Stimulated activated CD8-positive, alpha-beta memory T cell treated with anti-CD3 and anti-CD28 coated beads, Interleukin-15, amount 100 ng/mL, for 4 hours (primary cell): ENCODE measurements at places on chromosomes 5 and 9.

DNA sequence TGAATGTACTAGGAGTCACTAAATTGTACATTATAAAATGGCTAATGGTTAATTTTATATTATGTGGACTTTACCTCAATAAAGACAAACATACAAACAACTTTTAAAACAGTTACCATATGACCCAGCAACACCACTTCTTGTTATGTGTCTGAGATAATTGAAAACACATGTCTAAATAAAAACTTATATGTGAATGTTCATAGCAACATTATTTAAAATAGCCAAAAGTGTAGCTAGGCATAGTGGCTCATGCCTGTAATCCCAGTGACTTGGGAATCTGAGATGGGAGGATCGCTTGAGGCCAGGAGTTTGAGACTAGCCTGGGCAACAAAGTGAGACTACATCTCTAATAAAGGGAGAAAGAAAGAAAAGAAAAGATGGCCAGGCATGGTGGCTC lies 22.9 kb downstream of the SLC35A4 start:
- no peak for DNase-seq

DNA sequence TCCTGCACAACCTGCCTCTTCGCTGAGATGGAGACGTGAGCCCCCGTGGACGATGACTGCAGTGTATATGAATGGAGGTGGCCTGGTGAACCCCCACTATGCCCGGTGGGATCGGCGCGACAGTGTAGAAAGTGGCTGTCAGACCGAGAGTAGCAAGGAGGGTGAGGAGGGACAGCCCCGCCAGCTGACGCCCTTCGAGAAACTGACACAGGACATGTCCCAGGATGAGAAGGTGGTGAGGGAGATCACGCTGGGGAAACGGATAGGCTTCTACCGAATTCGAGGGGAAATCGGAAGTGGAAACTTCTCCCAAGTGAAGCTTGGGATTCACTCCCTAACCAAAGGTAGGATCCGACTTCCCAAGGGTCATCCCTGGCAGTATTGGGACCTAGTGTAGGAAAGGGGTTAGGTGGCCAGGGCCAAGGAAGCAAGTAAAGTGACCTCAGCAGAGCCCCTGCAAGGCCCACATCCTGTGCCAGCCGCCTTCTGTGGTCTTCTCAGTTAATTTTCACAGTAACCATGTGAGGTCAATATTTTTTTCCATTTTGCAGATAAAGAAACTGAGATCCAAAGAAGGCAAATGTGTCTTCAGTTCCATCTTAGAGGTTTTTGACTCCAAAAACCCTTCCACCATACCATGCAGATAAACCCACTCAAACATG lies 53.8 kb downstream of the NIM1K start:
- no peak for DNase-seq

GRCh38 chr9:2800394-2801179 lies 43.3 kb downstream of the PUM3 start:
- no peak for DNase-seq

- no peak for DNase-seq
Observed at GRCh38 chr9:132546148-132547051, 36.0 kb upstream of the BARHL1 start.

DNA sequence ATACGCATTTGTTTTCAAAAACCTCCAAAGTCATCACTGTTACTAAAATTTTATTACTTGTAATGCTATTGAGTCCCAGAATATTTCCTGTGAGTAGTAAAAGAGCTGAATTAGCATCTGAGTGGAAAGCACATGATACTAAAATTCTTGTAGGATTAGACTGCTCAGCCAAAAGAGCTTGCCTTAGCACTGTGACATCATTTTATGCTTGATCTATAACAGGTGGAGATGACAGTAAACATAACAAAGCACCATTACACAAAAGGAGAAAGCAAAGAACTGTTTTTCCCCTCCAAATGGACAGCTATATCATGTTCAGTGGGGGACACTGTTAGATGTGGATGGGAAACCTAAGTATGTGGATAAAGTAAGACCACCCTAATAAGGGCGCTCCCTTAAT lies 5.8 kb upstream of the JAK2 start:
- no peak for DNase-seq

DNA sequence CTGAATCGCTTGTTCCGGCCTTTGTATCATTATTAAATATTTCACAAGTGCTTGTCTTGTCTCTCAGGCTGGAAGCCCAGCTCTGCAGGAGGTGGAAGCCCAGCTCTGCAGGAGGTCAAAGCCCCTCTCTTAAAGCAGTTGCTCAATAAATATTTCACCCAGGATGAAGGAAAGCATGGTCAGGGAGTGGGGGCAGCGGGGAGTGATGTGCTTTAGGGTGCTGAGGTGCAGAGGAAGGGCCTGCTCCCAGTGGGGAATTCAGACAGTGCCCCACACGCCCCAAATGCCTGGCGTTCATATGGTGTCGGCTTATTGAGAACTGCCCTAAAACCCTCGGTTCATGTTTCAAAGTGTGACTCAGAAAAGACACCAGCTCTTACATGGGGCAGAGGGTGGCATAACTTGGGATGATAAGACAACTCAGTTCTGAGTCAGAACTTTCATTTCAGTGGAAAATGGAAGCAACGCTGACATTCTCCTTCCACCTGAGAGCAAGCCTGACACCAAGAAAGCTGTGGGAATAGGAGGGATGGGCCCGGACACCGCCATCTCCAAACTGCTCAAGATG lies 114.3 kb upstream of the DAP start:
- no peak for DNase-seq

DNA sequence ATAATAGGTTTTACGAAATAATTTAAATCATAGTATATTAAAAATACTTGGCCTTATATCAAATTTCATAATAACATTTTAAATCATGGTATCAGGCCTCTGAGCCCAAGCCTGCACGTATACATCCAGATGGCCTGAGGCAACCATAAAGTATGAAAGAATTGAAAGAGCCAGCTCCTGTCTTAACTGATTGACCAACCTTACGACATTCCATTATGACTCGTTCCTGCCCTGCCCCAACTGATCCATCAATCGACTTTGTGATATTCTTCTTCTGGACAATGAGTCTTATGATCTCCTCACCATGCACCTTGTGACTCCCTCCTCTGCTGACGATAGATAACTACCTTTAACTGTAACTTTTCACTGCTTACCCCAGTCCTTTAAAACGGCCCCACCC lies 545.0 kb downstream of the MTRR start:
- no peak for DNase-seq

GRCh38 chr5:125877248-125877647 lies 546.0 kb upstream of the GRAMD2B start:
- no peak for DNase-seq

DNA sequence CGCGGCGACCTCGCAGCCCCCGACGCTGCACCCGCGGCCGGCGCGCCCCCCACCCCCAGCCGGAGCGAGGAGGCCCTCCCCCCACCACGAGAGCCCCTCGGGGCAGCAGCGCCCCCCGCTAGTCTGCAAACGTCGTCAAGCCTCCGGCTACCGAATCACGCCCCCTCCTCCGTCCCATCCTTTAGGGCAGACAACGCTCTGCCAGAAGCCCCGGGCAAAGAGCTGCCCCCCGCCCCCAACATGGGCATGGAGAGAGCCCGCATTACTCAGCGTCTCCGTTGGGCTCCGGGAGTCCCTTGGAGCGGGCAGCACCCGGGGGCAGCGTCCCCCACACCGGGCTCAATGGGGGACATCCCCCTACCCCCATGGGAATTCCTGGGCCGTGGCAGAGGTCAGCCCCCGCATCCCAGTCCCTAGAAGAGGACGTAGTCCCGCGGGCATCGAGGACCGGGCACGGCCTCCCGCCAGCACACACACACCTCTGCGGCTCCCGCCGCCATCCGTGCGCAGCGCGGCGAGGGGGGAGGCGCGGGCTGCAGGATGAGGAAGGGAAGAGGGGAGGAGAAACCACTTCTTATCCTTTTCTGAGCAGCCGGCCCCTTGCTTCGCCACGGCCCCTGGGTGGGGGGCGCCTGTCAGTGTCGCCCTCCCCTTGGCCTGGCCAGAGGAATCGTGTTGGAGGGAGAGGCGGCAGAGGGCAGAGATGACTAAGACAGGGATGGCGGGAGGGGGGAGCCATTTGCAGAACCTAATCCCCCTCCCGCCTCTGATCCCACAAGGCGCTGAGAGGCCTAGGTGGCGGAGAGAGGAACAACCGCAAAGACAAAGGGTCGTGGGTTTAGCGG lies 750 bp downstream of the DNM1 start:
- DNase-seq: no peak

- no peak for DNase-seq
Observed at GRCh38 chr9:134643222-134643671, 1.6 kb downstream of the COL5A1 start.

DNA sequence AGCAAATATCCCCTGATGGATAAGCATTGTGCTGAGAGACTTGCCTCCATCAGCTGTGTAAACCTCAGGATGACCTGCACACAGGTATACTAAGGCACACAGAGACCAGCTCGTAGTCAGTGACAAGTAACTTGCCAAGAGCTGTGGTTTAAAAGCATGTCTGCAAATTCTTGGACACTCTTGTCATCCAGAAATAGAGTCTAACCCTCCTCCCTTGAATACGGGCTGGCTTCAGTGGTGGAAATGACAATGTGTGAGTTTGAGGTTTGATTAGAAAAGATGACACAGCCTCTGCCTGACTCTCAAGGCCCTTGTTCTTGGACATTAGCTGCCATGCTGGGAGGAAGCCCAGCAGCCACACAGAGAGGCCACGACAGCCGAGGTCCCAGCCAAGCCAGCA lies 114.4 kb downstream of the GADD45G start:
- DNase-seq: no peak

GRCh38 chr5:73339051-73339575 lies 109.5 kb downstream of the FOXD1 start:
- DNase-seq: no peak

DNA sequence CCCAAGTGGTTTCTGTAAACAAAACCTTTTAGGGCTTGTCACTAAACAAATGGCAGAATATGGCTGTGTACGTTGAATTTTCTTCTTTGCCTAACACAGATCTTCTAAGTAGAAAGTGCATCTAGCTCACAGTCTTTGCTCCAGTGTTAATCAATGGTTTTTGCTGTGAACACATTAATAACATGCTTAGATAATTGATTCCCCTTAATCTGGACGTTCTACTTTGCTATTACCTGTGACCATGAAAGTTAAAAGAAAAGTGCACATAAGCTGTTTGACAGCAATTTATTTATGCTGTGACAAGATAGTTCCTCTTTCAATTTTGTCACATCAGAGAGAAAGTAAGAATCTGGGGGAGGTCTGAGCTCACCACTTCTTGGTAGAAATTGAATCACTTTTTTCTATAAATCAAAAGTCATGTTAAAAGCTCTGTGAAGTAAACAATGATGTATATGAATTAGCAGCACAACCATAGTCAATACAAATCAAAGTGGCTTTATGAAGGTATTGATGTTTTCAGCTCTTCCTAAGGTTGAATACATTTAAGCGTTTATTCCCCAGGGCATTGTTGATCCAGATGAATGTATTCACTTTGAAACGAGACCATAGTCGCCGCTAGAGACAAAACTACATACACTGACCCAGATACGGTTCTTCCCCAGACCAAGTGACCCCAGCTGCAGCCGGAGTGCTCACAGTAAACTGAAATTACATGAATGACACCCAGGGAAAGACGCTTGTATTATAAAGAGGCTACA lies 174.6 kb upstream of the ZNF608 start:
- DNase-seq: no peak

- DNase-seq: no peak
Observed at GRCh38 chr5:149576021-149576420, 5.3 kb upstream of the ARHGEF37 start.

DNA sequence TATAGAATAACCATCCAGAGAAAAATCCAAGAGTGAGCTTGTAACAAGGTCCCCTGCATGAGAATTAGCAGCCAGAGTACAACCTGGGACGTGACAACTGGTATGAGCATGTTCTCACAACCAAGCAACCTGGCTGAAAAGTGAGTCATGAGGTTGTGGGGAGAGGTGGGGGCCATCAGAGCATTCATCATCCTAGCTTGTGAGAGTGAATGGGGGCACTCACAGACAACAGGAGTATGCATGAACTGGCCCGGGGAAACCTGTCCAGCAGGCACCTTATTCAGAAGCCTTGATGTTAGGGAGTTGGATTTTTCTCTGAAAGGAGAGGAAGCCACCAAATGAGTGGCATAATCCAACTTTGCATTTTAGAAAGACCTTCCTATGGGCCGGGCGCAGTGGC lies 113.0 kb downstream of the FRMD3 start:
- DNase-seq: no peak

DNA sequence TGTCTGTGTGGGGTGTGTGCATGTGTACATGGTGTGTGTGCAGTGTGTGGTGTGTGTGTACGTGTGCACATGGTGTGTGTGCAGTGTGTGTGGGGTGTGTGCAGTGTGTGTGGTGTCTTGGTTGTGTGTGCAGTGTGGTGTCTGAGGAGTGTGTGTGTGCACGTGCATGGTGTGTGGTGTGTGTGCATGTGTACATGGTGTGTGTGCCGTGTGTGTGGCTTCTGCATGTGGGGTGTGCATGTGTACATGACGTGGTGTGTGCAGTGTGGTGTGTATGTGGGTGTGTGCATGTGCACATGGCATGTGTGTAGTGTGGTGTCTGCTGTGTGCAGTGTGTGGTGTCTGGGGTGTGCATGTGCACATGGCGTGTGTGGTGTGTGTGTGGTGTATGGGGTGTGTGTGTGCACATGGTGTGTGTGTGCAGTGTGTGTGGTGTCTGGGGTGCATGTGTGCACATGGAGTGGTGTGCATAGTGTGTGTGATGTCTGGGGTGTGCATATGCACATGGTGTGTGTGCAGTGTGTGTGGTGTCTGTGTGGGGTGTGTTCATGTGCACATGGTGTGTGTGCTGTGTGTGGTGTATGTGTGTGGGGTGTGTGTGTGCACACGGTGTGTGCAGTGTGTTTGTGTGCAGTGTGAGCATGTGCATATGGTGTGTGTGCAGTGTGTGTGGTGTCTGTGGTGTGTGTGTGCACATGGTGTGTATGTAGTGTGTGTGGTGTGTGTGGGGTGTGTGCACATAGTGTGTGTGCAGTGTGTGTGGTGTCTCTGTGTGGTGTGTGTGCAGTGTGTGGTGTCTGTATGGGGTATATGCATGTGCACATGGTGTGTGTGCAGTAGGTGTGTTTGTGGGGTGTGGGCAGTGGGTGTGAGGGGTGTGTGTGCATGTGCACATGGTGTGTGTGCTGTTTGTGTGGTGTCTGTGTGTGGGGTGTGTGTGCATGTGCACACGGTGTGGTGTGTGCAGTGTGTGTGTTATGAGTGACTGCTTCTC lies 40.6 kb upstream of the ZNG1F start:
- no peak for DNase-seq

DNA sequence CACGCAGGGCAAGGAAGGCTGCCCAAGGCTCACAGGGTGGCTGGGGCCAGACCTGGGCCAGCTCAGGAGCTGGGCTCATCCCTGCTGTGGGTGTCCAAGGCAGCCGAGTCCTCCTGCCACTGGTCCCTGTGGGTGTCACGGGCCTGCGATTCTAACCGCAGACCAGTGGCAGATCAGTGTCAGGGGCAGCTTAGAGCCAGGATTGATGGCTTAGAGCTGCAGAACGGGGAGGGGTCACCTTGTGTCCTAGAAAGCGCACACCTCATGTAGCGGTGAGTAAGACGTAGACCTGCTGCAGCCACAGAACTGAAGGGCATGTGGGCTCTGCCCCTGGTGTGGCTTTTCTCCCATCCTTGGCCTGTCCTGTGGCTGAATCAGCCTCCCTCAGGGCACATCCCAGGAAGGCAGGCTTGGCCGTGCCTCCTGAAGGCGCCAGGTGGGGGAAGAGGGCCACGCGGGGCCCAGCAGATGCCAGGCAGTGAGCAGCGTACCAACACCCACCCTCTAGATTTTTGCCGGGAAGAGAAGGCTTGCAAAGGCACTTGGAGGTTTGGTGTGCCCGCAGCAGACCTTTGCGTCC lies 78.3 kb upstream of the FCN2 start:
- DNase-seq: no peak

- DNase-seq: no peak
Observed at GRCh38 chr5:72156946-72157624, 49.8 kb downstream of the MAP1B start.
